ENCODE measurements at places on chromosomes 12 and 14.

GRCh38 chr14:67881225-67881624, 61.6 kb downstream of the RAD51B start:
- DNase-seq: no peak

DNA sequence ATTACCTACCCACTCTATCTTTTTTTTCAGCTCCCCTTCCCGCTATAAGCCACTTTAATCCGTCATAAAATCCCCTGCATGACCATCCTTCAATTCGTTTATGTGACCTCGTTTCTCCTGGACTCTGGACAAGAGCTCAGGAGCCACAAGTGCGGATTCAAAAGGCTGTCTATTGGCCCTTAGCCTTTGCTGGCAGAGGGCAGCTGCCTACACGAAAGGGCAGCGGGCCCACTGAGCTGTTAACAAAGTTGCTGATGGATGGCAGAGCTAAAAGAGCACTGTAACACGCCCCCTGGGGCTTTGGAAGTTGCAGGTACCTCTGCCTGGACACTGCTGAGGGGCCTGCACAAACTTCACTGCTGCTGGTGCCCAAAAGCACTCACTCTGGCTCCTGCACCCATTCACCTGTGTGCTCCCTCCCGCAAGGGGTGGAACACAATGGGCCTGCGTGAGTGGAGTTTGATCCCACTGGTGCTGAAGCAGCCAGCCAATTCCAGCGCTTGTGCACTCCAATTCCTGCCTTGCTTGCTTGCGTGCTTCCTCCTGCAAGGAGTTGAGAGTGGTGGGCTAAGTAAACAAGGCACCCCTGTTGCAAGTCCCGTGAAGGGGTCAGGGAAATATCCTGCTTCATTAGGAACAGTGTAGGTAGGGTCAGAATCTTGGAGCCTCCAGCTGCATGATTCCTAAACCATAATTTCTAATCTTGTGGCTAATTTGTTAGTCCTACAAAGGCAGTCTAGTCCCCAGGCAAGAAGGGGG, 10.6 kb upstream of the DRAM1 start:
- no peak for DNase-seq

- DNase-seq: no peak
These were observed 32.7 kb downstream of the NOPCHAP1 start for GRCh38 chr12:105018776-105019175.

DNA sequence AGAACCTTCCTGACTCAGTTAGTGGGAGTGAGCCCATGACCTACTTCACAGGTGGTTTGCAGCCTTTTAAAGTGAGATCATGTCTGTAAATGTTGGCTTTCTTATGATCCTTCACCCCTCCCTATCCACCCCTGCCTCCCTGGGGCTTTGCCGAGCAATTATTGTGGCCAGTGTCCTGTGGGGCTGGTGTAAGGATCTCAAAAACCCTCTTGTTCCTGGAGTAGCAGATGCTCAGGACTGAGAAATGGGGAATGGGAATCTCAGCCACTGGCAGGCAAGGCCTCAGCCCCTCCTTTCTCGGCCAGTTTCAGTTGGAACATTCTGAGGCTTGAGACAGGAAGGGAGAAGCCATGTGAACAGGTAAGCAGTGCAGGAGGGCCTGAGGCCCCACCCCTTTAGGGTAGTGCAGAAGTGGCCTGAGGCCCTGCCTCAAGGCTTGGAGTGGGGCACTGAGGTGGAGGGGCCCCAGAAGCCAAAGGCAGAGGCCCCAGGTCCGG, 53.8 kb downstream of the PLEKHG3 start:
- DNase-seq: no peak

DNA sequence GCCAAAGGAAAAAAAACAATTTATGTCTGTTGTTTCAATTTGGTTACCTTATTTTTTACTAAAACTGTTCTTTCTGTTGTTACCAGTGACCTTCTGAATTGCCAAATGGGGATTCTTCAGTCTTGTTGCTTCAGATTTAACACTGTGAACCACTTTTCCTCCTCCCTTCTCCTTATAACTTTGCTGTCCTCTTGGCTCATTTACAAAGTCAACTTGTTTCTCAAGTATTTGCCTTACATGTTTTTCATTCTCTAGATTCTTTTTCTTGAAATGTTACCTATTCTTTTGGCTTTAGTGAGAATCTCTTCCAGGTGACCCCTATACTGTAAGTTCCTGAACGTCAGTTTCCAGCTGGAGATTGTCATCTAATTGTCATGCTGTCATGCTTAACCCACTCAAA, 19.4 kb downstream of the FUT8 start:
- DNase-seq: no peak

- no peak for DNase-seq
These were observed 23.0 kb upstream of the MYL2 start for GRCh38 chr12:110943373-110943772.

DNA sequence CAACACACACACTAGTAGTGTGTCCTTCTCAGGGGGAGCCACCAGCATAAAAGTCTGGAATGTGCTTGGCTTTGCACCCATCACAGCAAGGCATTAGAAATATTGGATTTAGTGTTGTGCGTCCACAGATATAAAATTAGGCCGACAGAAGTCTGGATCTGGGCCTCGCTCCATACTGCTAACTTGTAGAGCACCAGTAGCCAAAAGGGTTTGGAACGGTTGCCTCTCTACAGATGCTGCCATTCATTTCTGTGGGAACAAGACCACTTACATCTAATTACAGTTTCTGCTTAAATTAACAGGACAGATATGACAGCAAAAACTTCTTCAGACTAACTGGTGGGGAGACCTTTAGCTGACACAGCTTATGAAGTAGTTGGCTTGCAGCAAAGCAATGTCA, 94.2 kb downstream of the EXOC5 start:
- DNase-seq: no peak

DNA sequence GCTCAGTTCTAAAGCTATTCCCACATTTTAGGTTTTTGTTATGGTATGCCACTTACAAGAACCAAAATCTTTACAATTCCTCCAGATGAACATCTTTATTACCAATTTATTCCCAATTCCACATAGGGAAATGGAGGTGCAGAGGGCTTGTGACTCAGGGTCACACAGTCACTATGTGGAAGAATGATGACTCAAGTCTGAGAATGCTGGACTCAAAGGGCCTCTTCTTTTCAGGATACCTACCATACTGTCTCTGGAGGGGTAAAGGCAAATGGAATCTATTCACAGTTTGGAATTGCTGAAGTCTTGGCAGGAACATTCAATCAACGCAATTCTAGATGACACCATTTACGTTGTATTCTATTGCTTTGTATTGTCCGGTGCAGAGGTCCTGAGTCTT, 48.2 kb upstream of the MANSC4 start:
- no peak for DNase-seq

- DNase-seq: no peak
These were observed 34.2 kb upstream of the PLEKHA5 start for GRCh38 chr12:19095331-19095730.
